ENCODE measurements at places on chromosomes 5 and 9. TPM values are rescaled to one million over a fixed set of nuclear protein-coding genes. Genes with fewer than 3 reads are reported as not detected.
A peak's percentile ranks its signal among the peaks of the same experiment; 100 is the strongest.

GRCh38 chr5:107402434-107403227 is 268.1 kb downstream of the EFNA5 start:
- peaks cover 33% of the 10 kb centered on the region for H3K4me1 ChIP-seq
- no peak overlapping the region for H3K4me3 ChIP-seq
- H3K27me3 ChIP-seq: no peaks in the 10 kb centered on the region
- peak; percentile 90 for DNase-seq
- no peak overlapping the region for H3K27ac ChIP-seq

Gene HNRNPH1
- total RNA-seq: 972 TPM

Gene PCDHB12
- total RNA-seq: 5.1 TPM

- H3K4me3 ChIP-seq: no peak overlapping the region
- no peak for DNase-seq
- no peaks in the 10 kb centered on the region for H3K4me1 ChIP-seq
These were observed 124.4 kb downstream of the WDR41 start for GRCh38 chr5:77367741-77368140.

DNA sequence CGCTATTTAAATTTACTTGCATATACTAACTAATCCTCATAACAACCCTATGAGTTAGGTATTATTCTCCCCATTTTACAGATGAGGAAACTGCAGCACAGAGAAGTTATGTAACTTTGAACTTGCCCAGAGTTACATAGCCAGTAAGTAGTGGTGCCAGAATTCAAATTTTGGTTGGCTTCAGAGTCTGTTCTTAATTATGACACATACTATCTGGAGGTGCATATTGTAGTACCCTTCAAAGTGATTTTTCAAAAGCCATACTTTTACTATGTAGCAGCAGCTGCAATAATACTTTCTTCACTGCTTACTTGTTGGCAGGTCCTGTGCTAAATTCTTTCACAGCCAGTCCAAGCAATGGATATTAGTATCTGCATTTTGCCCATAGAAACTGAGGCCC is 16.4 kb downstream of the MAN2A1 start:
- DNase-seq: no peak
- H3K27me3 ChIP-seq: no peaks in the 10 kb centered on the region
- H3K36me3 ChIP-seq: no peaks in the 10 kb centered on the region
- H3K4me3 ChIP-seq: no peak overlapping the region

Gene CCNJL
- total RNA-seq: 7.6 TPM

Gene ASPN
- total RNA-seq: 0.15 TPM
